ENCODE measurements at places on chromosomes 16 and 17.

- DNase-seq: no peak
Observed at GRCh38 chr17:77398274-77398673, 257.5 kb downstream of the SEC14L1 start.

DNA sequence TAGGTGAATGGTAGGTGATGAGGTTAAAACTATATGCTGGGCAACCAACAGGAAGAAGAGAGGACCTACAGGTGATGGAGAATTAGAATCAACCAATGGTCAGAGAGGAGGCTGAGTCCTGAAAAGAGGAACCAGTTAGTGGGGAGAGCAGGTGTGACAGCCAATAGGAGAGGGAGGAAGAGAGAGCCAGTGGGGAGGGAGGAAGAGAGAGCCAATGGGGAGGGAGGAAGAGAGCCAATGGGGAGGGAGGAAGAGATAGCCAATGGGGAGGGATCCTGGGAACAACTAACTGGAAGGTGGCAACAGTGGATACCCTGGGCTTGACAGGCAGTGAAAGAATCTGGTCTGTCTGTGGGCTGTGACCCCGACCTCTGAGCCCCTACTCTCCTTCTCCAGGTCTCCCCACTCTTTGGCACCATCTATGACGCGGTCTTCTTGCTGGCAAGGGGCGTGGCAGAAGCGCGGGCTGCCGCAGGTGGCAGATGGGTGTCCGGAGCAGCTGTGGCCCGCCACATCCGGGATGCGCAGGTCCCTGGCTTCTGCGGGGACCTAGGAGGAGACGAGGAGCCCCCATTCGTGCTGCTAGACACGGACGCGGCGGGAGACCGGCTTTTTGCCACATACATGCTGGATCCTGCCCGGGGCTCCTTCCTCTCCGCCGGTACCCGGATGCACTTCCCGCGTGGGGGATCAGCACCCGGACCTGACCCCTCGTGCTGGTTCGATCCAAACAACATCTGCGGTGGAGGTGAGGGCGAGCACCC is 3.7 kb downstream of the GUCY2D start:
- no peak for DNase-seq

GRCh38 chr16:85706449-85707034 is 17.8 kb upstream of the GINS2 start:
- DNase-seq: no peak

DNA sequence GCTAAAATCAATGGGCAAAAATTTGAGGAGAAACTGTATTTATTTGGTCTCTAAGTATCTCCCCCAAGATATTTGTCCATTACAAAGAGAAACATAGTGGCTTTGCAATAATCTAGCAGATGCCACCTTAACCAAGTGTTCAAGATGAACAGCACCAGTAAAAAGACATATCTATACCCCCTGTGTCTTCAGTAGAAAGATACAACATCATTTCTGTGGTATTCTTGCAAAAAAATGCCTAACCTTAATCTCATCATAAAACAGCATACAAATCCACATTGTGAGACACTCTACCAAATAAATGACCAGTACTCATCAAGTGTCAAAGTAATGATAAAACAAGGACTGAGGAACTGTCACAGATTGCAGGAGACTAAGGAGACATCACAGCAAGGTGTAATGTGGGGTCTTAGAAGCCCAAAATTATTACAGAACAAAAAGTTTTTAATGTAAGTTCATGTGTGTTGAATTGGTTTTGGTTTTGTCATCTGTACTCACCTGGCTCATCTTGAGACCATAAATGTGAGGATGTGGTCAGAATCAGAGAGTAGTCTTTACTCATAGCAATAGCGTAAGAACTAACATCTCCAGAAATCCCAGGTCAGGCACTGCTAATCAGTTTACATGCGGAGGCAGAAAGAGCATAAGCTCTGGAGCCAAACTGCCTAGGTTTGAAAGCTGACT is 77.2 kb downstream of the AATF start:
- DNase-seq: no peak

DNA sequence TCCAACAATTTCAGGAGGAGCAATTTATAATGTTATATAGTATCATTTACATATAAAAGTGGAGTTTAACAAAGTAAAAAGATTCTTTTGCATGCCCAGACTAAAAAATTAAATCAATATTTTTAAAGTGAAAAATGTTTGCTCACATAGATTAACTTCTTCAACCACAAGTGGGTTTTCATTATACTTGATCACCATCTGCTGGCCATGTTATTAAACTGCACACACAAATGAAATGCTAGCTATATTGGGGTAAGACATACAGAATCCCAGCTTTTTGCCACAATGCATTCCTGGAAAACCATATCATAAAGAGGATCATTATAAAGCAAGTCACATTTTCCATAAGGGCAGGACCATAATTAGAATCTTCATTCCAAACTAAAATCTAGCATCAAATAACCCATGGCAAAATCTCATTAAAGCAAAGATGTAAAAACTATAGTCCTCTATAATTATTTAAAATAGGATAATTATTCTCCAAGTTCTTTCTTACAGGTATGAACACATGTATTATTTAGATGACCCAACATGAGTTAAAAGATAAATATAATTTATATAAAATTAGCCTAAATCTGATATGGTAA is 26.3 kb downstream of the CEP112 start:
- peak; percentile 8 for DNase-seq

- no peak for DNase-seq
Observed at GRCh38 chr17:72683506-72684404, 408.7 kb downstream of the SLC39A11 start.

- no peak for DNase-seq
Observed at GRCh38 chr17:81049372-81049911, 14.5 kb downstream of the BAIAP2 start.

DNA sequence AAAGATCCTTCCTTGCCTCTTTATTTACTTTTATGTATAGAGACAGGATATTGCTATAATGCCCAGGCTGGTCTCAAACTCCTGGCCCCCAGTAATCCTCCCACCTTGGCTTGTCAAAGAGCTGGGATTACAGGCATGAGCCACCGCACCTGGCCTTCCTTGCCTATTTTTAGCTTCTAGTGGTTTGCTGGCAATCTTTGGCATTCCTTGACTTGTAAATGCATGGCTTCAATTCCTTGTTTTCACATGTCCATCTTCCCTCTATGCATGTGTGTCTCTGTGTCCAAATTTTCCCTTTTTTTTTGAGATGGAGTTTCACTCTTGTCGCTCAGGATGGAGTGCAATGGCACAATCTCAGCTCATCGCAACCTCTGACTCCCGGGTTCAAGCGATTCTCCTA is 22.5 kb downstream of the HEXIM2 start:
- DNase-seq: no peak

- DNase-seq: no peak
Observed at GRCh38 chr16:69223882-69224281, 36.9 kb downstream of the SNTB2 start.

GRCh38 chr16:73915140-73915539 is 381.5 kb upstream of the PSMD7 start:
- no peak for DNase-seq

GRCh38 chr17:39194985-39195524 is 2.4 kb downstream of the CACNB1 start:
- DNase-seq: no peak

DNA sequence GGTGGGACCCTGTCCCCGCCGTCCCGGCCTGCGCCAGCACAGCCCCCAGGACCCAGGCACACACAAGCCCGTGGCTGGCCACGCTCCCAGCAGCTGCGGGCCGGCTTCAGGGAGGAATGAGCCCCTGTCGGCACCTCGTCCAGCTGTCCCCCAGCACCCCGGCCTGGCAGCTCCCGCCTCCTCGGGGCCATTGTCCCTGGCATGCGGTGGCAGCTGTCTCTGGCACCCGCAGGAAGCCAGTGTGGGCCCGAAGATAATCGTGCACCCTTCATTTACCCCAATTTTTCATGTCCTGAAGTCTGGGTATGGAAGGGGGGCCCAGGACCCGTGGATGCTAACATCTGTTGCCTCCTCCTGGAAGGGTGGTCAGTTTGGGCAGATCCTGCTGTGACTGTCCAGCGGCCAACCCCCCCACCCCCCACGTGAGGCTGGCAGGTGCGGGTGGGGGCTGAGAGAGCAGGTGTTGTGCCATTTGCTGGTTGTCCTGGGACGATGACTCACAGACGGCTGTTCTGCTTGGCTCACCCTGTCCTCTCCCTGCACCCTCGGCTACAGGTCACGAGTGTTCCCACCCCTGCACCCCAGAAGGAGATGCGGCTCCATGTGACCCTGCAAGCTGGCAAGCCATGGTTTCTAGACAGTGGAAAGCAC is 4.0 kb upstream of the LMF1 start:
- no peak for DNase-seq

DNA sequence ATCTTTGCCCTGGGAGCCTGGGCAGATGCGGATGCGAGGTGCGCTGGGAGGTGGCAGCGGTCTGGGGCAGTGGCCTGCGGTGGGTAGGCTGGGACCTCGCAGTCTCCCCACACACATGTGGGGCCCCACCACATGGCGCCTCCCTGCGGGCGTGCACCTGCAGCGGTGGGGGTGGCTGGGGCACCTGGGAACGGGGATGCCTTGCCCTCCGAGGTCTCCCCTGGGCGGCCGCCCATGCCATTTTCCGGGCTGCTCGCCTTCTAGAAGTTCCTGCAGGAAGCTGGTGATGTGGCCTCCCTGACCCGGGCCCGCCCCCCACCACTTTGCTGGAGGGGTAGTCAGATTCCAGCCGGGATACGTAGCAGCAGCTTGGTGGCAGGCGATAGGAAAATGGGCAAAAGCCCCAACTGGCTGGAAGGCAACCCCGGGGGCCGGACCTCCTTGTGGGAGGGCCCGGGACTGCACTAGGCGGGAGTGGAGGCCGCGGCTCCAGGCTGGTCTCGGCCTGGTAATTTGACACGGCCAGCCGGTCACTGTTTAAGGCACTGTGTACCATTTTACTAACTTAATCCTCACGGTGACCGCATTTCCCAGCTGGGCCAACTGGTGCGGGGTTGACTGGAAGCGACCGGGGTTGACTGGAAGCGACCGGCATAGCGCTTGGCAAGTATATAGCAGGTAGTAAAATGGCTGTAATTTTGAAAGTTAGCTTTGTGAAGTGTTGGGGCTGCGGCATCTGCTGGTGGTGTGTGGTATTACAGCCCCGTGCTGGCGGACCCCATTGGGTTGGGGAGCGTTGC is 38.5 kb downstream of the IGF2BP1 start:
- DNase-seq: no peak

DNA sequence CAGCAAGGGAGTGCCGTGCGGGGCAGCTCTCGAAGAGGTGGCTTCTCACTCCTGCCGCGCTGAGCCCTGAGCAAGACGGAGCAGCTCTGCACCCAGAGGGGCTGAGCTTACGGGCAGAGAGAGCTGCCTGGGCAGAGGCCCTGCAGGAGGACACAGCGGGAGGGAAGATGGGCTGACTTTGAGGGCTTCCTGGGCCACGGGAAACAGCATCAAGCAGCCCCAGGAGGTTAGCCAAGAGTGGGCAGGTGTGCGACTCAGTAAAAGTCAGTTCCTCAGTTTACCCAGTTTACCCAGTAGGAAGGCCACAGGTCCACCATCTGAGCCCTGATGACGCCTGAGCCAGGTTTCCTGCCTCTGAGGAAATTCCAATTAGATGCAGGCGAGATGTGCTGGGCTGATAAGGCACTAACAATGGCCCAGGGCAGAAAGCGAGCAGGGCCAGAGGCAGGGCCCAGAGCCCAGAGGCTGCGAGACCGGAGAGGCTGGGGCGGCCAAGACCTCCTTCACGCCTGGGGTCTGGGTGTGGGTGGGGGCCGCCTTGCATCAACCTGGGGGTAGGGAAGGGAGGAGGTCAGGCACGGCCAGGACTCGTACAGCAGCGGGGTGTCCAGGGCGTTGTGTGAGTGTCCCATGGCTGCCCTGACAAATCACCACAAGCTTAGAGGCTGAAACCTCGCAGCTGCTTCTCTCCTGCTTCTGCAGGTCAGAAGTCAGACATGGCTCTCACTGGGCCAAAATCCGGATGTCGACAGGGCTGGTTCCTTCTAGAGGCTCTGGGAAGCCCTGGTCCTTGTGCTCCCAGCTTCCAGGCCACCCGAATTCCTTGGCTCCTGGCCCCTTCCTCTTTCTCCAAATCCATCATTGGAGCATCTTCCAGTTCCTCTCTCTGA is 32.0 kb upstream of the CIBAR2 start:
- DNase-seq: no peak

- no peak for DNase-seq
Observed at GRCh38 chr17:63275971-63276745, 169.9 kb downstream of the CYB561 start.

DNA sequence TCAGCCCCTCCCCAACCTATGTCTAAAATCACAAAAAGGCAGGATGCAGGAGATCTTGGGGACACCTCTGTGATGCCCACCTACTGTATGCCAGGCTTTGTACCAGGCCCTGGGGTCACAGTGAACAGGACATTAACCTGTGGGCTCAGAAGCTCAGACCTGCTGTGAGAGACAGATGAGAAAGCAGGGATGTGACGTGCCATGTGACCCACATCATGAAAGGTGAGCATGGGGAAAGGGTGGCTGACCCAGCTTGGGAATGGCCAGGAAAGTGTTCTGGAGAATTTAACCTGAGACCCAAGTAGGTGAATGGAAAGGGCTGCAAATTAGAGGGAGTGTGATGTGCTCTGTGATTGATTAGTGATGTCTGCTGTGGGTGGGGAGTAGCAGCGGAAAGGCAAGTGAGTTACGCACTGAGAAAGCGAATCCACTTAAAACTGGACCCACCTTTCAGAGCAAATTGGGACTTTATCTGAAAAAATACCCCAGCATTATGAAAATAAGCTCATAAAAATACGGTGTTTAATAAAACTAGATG is 132.2 kb downstream of the IRF8 start:
- DNase-seq: no peak

- no peak for DNase-seq
Observed at GRCh38 chr16:3492356-3492755, 2.9 kb downstream of the C16orf90 start.

- no peak for DNase-seq
Observed at GRCh38 chr17:51006601-51007000, 114.1 kb downstream of the SPAG9 start.

GRCh38 chr16:79124016-79124756 is 476.4 kb downstream of the MAF start:
- DNase-seq: no peak

GRCh38 chr17:55278173-55278961 is 13.6 kb downstream of the HLF start:
- no peak for DNase-seq

DNA sequence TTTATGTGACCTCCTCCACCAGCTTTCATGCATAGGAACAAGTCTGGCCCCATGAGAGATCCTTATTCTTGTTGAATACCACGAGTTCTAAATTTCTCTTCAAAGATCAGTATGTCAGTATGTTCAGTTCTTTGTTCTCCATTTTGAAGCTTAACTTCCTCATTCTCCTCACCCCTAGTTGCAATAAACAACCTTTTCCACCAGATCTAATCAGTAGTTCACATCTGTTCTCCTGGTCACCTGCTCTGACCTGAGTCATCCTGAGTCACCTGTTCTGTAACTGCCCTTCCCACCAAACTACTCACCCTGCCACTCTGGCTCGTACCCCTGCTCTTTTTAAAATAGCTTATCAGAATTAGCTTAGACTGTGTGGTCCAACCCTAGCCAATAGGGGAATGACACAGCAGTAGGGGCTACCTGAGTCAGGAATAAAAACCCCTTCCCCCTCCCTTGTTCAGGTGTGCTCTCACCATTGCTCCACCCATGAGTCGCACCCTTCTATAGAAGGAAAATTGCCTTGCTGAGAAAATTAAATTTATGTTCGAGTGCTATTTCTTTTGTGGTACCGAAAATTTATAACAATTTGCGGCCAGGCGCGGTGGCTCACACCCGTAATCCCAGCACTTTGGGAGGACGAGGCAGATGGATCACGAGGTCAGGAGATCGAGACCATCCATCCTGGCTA is 94.6 kb downstream of the EMP2 start:
- DNase-seq: no peak

- no peak for DNase-seq
Observed at GRCh38 chr17:2386400-2387085, 14.3 kb downstream of the MNT start.
